ENCODE measurements at places on chromosomes 12 and 14.

- DNase-seq, result no peak
These were observed 45.6 kb downstream of the LTBP2 start for GRCh38 chr14:74566174-74567141.

- DNase-seq, result no peak
These were observed 354.3 kb upstream of the SFSWAP start for GRCh38 chr12:131356485-131357184.

- no peak for DNase-seq
These were observed 468.1 kb downstream of the NPAS3 start for GRCh38 chr14:33406766-33407165.

GRCh38 chr12:41073633-41074472 lies 114.3 kb upstream of the PDZRN4 start:
- DNase-seq, result no peak

DNA sequence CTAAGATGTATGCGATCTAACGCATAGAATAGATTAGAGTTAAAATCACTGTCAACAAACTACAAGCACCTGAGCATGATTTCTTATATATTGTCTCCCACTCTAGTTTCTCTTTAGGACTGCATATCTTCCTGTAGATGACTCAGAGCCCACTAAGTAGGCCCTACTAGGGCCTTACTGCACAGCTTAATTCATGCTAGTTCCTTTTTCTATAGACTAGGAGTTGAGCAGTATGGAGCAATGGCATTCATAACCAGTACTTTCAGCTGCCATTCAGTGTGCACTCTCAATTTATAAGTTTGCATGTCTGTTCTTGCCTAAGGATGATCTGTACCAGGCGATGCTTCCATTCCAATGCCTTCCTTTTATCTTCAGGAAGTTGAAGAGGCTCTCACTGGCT lies 103.5 kb downstream of the METTL25 start:
- peak; percentile 10 for DNase-seq

DNA sequence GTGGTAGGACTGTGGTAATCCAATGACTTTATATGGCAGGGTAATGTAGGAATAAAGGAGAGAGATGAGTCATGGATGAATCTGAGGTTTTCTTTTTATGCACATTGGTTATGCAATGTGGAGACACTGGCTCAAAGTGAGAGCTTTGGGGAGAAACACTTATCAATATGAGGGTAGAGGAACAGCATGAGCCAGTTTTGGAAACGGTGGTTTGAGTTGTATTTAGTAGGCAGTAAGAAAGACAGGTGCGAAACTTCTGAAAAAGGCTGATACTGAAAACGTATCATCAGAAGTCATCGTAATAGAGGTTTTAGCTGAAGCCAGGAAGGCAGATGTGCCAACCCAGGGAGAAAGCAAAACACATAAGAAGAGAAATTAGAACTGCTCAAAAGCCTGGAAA lies 854.8 kb upstream of the SEL1L start:
- DNase-seq, result no peak

DNA sequence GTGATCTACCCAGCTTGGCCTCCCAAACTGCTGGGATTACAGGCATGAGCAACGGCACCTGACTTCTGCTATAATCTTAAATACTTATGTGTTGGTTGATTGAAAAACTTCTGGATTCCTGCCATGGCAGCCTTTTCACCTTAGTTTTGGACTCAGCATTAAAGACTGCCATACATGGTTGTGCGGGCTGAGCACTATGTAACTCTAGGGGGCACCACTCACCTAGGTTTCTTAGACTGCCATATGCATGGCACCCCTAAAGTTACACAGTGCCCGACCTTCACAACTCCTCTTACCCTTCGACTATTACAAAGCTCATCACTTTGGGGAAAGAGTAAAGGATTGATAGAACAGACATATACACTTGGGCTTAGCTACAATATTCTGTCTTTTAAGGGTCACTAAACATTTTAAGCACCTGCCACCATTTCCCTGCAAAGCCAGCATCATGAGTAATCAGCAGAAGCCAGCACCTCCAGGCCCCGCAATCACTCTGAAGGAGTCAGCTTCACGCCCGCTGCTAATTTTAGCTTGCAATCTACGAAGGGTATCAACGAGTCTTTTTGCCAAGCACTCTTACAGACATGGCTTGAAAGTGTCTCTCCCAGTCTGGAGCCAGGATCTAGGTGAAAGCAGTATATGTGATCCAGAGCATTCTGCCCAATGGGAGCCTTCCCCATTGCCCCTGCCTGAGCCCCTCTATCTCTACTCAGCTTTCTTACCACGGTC lies 59.8 kb downstream of the SUDS3 start:
- no peak for DNase-seq

- no peak for DNase-seq
These were observed 46.7 kb upstream of the PNMA1 start for GRCh38 chr14:73760598-73761586.

DNA sequence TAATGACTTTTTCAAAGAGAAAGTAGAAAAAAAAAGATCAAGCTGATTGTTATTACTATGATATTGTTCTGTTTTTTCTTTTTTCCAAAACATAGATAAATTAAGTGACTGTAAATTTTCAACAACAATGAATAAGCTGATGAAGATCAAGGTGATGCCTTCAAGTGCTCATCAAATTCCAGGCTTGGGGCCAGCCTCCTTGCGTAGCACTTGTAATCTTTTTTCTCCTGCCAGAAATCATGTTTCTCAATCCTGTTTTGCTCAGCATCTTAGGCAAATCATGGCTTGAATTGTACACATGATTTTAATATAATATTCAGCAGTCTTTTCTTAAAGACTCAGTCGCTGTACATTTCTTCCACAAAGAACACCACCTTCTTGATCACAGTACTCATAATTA lies 333.2 kb downstream of the NPAS3 start:
- DNase-seq, result no peak

DNA sequence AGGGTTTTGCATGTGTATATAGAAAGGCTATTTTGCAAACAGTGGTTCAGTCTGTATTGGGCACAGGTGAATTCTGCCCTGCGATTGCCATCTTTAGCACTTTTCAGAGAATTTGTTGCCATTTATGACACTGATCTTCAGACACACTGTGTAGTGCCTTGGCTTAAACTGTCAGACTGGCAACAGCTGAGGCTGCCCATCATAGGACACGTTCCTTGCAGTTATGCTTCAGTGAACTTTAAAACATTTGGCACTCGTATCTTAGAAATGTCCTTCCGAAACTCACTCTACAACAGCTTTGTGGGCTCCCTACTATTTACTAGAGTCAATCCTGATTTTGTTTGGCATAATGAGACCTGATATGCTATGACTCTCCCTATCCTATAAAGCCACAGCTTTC lies 29.1 kb downstream of the AP5M1 start:
- no peak for DNase-seq

- DNase-seq, result peak; percentile 16
These were observed 8.0 kb downstream of the GLIPR1 start for GRCh38 chr12:75488553-75488952.

- DNase-seq, result no peak
These were observed 36.2 kb downstream of the MED13L start for GRCh38 chr12:116241157-116241759.

GRCh38 chr12:58596381-58596780 lies 323.9 kb downstream of the LRIG3 start:
- DNase-seq, result no peak

GRCh38 chr12:28558250-28558649 lies 368.0 kb downstream of the CCDC91 start:
- no peak for DNase-seq

- DNase-seq, result no peak
These were observed 90.9 kb upstream of the DCN start for GRCh38 chr12:91273560-91273959.

DNA sequence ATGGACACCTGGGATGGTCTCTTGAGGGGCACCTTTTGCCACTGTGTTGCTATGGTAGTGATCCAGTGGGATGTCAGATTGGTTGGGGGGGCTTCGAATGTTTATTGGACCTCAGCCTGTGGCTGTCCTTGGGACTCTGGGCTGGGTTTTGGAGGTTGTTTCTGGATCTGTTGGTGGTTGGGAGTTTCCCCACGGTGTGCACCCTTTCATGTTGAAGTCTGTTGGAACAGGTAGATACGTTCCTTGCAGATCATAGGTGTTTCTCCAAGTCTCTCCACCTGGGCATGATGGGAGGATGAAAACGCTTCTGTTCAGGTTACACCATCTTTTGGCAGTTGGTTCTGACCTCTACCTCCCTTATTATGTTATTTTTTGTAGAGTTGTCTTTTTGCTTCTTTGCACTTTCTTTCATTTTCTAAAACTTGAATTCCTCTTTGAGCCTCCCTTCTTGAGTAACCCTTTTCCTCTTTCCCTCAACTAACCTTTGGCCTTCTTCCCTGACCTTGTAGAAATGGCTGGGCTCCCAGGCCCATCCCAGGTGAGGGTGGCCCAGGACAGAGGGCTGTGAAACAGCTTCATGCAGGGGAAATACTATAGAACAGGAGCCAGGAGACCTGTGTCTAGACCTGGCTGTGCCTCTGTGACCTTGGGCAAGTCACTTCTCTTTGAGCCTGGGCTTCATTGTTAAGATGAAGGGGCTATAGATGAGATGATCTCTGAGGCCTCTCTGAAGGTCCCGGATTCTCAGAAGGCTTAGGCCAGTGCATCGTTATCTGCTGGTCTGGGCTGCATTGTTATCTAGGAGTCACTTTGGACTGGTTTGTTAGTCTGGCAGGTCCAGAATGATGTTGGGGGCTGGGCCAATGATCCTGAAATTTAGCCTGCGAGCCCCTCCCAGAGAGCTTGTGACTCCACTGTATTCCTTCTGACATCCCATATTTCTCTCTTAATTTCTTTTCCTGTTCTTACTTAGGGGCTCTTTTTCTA lies 2.0 kb downstream of the ATN1 start:
- DNase-seq, result no peak

DNA sequence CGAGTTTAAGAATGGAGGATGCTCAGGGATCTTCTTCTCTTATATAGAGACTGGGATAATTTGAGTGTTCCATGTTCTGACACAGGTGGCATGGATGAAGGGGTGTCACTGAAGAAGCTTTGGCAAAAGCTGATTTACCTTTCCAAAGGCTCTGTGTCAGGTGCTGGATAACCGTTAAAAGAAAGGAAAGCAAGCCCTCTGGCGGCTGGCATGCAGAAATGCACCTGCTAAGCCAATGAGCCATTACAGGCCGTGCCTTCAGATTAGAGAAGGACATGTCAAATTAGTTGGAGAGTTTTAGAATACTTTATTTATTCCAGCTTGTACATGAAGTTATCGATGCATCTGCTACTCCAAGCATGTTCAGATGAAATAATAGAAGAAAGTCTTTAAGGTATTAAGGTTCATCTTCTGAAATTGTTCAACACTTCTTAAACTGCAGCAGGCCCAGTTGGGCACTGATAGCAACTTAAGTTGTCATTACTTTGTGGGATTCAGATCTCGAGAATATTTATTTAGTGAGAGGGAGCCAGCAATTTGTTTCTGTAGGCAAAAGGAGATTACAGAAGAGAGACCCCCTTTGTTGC lies 678.2 kb downstream of the NRXN3 start:
- DNase-seq, result no peak

- DNase-seq, result no peak
These were observed 187.3 kb downstream of the MIPOL1 start for GRCh38 chr14:37384870-37385596.

DNA sequence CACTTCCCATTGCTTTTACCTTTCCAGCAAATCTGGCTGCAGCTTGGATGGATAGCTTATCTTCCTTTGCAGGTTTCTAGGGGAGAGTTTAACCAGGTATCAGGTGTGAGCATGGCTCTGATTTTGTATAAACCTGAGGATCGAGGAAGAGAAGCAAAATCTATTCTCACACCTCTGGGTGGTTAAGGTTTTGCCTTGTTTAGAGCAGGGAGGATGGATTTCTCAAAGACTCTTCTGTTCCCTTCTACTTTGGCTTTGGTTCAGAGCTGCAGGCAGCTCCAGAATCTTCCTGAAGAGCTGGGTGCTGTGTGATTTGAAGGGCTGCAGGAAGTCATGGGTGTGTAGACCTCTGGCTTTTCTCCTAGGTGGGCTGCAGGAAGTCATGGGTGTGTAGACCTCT lies 1.7 kb downstream of the JDP2 start:
- no peak for DNase-seq

DNA sequence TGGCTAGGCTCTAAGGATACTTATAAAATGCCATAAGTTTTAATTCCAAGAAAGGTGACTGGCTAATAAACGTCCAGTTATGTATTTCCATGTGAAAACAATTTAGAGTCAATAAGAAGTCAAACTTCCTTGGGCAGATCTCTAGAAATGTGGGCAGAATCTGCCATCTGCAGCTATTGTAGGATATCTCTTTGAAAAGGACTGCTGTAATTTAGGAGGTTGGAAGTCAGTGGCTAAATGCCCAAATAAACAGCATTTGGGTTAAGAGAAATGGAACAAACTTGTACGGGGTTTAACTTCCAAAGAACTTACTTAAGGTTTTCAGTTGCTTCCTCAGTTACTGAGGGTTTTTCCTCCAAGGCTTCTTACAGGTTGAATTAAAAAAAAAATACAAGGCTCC lies 121.6 kb downstream of the FIGNL2 start:
- no peak for DNase-seq

DNA sequence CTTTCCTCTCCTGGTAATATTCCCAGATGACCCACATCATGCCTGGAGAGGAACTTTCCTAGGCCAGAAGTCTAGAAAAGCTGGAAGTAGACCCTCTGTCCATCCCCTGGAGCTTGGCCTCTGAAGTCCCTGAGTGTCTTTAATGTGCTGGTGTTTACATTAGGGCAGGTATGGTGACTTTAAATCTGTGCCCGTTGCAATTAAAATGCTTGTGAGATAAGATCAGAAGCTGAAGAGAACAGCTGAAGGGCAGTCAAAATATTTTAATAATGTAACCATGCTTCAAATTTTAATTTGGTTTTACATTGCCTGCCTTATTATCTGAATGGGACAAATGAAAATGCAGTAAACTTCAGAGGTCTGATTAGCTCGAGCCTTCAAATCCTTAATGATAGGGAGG lies 1022.5 kb downstream of the BCL11B start:
- no peak for DNase-seq

DNA sequence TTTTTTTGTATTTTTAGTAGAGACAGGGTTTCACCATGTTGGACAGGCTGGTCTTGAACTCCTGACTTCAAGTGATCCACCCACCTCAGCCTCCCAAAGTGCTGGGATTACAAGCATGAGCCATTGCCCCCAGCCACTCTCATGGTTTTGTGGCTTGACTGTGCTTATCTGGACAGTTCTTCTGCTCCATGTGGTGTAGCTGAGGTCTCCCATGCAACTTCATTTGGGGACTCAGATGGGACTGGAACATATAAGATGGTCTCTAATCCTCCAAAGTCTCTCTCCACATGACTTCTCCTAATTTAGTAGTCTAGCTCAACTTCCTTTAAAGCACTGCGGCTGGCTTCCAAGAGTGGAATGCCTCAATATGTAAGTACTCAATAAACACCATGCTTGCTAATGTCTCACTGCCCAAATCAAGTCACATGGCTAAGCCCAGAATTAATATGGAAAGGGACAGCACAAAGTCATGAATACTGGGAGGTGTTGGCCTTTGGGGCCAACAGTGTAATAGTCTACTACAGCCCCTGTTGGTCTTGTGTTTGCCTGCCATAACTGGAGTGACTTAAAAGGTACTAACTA lies 7.4 kb downstream of the INHBC start:
- no peak for DNase-seq

GRCh38 chr14:50733494-50733893 lies 65.4 kb upstream of the SAV1 start:
- no peak for DNase-seq
